ENCODE measurements at places on chromosomes 5 and 9.

GRCh38 chr9:135069558-135070197 is 17.8 kb upstream of the OLFM1 start:
- no peak for DNase-seq

DNA sequence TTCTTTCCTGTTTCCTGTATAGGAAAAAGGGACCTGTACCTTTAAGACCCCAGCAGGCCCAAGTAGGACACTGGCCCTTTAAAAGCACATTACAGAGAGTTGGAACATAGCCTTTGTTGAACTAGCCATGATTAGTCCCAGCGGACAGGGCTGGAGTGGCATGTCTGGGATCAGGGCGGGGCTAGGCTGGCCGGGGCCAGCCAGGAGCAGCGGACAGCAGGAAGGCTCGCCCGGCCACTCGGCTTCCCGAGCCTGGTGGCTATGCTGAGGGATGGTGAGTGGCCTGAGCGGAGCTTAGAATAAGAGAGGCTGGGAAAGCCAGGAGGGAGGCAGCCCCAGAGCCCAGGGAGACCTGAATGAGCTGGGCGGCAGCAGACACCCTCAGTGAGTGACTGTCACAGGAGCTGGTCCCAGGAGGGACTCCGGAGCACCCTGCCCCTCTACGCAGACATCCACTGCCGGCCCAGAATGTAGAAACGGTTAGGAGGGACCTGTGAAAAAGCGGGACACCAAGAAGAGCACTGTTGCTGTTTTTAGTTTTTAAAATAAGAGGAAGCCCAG is 92.1 kb downstream of the DAB2IP start:
- peak; percentile 92 for DNase-seq

GRCh38 chr9:12274577-12274976 is 418.6 kb upstream of the TYRP1 start:
- no peak for DNase-seq

DNA sequence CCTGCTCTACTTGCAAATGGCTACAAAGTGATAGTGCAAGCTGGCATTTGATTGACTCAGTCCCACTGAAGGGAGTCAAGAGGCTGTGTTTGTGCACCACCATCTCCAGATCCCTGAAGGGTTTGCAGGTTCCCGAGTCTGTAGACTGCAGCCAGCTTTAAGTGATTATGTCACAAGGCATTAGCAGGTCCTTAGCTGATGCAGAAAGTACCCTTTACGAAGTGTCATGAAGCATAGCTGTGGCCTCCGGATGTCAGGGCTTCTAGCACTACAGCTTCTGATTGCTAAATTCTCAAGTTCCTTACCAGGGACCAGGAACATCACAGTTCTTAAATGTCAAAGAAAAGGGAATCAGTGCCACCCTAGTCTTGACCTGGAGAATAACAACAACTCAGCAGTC is 311.3 kb upstream of the TRPC7 start:
- no peak for DNase-seq

DNA sequence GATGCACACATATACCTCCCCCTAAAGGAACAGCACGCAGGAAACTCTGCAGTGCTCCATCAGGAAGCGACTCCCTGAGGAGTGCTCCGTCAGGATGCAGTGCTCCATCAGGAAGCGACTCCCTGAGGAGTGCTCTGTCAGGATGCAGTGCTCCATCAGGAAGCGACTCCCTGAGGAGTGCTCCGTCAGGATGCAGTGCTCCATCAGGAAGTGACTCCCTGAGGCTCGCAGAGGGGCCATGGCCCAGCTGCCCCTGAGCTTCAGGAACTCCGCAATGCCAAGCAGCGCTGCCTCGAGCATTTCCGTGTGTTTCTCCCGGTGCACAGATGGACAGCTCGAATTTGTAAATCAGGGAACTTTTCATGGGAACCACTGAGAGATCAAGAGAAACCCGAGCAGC is 88.1 kb downstream of the PAX5 start:
- DNase-seq, result no peak

DNA sequence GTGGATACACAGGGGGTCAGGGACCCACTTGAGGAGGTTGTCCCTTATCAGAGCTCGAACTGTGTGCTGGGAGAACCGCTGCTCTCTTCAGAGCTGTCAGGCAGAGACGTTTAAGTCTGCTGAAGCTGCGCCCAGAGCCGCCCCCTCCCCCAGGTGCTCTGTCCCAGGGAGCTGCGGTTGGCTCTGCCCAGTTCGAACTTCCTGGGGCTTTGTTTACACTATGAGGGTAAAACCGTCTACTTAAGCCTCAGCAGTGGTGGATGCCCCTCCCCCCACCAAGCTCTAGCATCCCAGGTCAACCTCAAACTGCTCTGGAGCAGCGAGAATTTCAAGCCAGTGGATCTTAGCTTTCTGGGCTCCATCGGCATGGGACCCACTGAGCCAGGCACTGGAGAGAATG is 15.9 kb downstream of the SRD5A1 start:
- no peak for DNase-seq

DNA sequence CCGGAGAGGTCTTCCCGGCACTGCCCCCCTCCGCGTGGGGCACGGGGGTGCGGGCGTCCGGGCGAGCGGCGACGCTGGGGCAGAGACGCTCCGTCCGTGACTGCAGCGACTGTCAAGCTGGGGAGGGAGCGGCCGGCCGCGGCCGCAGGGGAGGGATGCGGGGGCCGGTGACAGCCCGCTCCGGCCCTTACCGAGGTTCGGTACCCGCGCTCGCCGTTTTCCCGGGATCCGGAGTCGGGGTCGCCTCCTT is 400 bp downstream of the KDM4C start:
- DNase-seq, result no peak

GRCh38 chr5:172453206-172453985 is 929 bp downstream of the SH3PXD2B start:
- peak; percentile 43 for DNase-seq

GRCh38 chr5:56023296-56023695 is 28.5 kb upstream of the IL6ST start:
- DNase-seq, result no peak

Data from HFFc6 (cell line).